HCEC 1CT (cell line): ENCODE measurements at places on chromosomes 12 and 14.

DNA sequence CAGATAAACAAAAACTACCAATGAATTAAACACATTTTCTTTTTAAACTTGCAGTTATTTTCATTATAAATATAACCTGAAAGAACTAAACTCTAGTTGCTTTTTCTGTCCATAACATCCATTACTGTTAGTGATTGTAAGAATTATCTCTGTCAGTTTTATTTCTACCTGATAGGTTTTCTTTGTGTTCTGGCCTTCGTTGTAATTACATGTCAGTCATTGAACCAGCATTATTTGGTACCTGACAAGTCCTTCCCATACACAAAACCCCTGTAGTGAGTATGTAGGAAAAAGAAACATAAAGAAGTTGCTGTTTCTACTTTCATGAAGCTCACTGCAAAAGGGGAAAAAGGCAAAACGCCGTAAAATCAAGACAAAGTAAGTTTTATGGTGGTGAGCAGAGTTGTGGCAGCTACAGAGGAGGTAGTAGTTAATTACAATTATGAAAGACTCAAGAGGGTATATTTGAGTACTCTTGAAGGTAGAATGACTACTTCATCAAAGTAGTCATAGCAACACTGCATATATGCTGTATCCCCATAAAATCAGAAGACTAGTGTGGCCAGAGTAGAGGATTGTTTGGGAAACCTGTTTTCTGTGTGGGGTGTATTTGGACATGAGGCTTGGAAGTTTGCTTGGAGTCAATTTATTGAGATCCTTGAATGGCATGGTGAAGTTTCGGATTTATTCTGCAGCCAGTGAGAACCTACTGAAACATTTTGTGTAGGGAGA, 102.8 kb downstream of the SLC5A8 start:
- no peak for DNase-seq

DNA sequence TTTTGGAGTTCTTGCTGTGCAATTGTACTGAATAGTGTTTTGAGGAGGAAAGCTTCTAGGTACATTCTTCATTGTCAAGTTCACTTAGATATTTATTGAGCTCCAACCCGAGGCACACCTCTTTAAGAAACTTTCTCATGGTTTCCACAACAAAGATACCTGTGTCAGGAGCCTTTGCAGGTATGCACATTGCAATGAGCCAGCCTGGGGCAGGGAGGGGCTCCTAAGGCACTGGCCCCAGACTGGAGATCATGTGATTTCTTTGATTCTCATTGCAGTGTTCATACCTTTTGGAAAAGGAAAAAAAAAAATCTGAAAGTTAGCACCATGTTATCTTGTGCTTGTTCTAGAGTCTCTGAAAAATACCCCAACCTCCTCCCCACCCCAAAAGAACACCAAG, 80.3 kb downstream of the PRMT8 start:
- no peak for DNase-seq

DNA sequence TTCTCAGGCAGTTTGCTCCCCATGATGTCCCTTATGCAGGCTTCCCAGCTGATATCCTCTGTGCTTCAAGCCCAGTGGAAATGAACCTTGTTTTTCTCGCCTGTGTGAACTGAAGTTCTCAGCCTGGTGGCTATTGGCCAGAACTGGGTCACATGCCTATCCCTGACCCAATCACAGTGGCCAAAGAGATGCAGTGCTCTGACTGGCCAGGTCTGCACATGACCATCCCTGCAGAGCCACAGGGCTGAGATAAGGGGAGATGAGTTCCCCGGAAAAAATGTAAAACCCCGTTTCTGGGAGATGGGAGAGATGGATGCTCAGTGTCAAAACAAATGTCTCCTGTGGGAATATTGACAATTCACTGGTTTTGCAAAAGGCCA, 34.7 kb upstream of the FZD10 start:
- no peak for DNase-seq

GRCh38 chr14:105411017-105411941, 8.3 kb upstream of the MTA1 start:
- DNase-seq, result peak; percentile 50

- DNase-seq, result no peak
These were observed 55.9 kb upstream of the TSPAN11 start for GRCh38 chr12:30870491-30871265.

DNA sequence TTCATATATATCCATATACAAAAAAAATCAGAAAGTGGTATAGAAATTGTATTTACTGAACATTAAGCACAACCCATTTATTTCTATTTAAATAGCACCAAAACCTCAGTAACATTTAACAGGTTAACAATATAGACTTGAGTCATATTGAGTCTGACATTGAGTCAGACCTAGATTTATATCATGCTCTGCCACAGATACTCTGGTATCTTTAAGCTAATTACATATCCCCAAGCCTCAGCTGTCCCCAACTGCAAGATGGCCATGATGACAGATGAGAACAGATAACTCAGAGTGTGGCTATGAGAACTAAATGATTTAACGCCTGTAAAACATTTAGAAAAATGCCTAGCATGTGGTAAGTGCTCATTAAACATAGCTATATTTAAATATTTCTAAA, 40.3 kb downstream of the IFNG start:
- DNase-seq, result no peak

GRCh38 chr14:76055330-76055729, 69.8 kb downstream of the IFT43 start:
- no peak for DNase-seq

DNA sequence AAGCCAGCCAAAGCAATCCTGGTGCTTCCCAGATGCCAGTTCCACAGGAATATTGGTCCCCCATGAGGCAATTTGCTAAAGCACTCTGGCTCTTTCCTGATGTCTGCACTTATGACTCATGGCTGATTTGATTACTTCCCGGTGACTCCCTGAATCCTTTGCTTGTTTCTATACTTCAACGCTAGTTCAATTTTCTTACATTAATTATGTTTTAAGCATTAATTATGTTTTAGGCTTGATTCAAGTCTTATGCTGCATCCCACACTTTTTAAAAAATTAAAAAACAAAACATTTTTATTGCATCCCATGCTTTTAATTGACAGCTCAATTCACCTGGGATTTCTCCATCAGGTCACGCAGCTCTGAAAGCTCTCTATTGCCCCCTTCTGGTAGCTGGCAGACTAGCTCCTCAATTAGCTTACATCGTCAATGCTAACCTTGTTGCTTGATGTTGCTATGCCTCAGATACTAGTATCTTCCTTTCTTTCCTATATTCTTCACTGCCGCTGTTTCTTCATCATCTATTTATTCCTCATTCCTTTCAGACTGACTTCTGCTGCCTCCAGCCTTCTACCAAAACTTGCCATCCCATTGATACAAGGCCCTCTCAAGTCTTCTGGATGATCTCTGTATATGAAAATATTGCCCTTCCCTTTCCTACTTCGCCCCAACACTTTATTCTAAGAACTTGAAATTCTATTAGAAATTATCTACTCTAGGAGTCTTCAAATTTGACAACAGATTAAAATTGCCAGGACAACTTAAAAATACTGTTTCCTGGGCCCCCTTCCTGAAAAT, 32.0 kb downstream of the TSHR start:
- peak; percentile 69 for DNase-seq

- DNase-seq, result peak; percentile 4
These were observed at the start of gene LRCOL1 for GRCh38 chr12:132610051-132610759. TSS of gene LRCOL1 (minus strand) at chr12:132610582. CDS start at chr12:132606251, 4,331 bp downstream.

DNA sequence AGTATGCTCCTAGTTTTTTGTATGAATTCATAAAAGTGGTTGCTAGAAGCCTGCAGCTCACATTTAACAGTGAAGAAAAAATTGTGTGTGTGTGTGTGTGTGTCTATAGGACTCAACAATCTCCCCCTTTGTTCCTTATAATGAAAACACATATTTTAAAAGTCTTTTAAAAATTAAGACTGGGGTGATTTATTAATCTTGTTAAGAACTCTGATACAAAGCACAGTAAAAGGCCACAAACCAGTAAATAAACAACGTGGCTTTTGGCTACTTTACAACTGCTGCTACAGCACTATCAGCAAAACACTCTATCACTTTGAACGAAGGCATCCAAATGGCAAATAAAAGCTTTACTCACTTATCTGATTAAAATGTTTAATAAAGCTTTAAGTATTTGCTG, 594 bp upstream of the VCPKMT start:
- peak; percentile 1 for DNase-seq

DNA sequence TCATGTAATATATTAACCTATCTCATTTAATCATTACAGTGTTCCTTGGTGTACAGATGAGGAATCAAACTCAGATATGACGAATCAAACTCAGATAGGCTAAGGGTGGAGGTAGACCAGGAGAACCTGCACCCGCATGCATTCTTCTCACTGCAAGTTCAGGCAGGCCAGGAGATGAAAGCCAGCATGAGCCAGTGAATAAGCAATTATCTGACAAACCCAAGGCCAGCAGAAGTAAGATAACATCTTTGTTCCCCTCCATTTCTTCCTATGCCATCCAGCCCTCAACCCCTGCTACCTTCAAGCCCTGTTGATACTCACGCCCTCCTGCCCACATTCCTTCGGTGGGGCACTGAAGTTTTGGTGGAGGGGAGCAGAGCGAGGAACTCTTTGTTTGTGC, 152.2 kb downstream of the ETV6 start:
- DNase-seq, result no peak

DNA sequence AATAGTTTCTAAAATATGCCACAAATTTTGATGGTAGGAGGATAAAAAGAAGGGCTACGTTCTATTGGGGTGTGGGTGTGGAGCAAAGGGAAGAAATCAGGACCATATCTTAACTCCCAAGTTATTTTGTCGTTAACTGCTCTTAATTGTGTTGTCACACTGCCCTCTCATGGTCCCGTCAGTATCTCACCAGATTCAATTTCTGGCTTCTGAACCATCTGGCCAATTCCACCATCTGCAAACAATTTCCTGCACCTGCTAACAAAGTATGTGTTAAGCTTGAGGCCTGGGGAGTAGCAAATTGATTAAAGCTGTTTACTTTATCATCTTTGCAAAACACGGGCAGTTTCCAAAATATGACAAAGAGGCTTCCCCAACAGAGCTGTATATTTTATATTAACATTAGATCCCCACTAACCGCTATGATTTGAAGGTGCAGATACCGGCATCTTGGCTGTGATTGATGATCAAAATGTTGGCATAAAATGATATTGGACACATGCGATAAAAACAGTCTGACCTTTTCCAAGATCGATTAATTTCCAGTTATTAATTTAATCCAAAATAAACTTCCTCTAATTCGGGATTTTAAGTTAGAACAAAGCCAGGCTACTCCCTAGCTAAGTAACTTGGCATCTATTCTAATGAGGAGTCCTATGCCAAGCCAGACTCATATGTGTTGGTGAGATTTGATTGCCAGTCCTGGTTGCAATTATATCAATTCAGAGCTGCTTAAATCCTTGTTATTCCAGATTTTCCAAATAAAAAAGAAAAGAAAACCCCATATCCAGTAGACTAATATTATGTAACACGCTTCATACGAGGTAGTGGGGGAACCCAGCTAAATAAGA, 6.9 kb upstream of the DNM1L start:
- DNase-seq, result peak; percentile 75

DNA sequence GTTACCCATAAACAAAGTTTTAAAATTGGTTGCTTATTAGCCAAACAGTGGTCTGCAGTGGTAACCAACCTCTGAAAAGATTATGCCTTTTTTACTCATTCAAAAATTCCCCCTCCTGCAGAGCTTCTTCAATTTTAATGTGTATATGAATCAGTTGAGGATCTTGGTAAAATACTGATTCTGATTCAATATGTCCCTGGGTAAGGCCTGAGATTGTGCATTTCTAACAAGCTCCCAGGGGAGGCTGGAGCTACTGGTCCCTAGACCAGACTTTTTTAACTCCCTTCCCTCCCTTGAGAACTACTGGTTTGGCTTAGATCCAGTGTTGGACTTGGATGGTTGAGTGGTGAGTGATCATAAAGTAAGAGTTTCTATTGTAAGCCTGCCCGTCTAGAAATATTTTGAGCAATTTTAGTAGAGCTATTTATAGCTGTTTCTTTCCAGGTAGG, 90.2 kb downstream of the FUT8 start:
- peak; percentile 70 for DNase-seq

DNA sequence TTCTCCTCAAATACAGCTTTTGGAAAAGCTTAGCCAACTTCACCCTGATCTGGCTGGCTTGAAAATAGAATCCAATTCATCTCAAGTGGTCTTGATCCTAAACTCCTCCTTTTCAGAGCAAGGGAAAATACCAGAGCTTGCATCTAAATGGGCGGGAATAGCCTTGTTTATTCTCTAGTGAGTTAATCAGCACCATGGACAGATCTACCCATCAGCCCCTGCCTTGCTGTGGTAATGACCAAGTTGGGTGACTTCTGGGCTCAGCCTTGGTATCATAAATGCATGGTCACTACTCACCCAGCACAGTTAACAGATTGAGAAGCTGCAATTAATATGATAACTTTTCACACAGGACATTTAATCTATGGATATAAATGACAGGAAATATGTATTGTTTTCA, 196.6 kb downstream of the GLT1D1 start:
- no peak for DNase-seq

DNA sequence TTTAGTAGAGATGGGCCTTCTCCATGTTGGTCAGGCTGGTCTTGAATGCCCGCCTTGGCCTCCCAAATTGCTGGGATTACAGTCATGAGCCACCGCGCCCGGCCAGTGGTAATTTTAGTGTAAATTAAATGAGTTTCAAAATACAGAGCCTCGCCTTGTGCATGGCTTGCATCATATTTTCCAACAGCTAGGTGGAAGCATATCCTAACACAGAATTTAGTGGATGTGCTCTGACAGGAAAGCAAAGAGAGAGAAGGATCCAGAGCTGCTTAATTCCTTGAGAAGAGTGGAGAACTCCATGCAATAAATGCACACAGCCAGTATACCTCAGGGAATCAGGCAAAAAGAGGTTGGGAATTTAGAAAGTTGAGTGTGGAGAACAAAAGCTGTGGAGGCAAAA, 2.5 kb downstream of the OR6C2 start:
- no peak for DNase-seq

DNA sequence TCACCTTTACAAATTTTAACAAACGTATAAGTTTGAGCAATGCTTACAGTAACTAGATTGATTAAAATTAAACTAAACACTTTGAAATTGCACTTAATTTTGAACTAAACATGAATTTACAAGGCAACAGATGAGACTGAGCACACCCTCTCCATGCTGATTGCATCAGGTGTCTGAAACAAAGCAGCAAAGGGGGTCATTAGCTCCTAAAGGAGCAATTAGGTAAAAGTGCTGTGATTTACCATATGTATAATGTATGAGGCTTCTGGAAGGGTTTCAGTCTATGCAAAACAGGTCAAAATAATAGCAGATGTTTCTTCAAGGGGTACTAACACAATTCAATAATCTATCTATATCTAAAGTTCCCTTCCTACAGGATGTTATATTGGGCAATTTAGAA, 98.8 kb upstream of the LMNTD1 start:
- no peak for DNase-seq

GRCh38 chr14:64279704-64280668, 14.2 kb downstream of the ESR2 start:
- DNase-seq, result no peak

- DNase-seq, result no peak
These were observed 2.4 kb downstream of the KIF5A start for GRCh38 chr12:57552306-57552651.

DNA sequence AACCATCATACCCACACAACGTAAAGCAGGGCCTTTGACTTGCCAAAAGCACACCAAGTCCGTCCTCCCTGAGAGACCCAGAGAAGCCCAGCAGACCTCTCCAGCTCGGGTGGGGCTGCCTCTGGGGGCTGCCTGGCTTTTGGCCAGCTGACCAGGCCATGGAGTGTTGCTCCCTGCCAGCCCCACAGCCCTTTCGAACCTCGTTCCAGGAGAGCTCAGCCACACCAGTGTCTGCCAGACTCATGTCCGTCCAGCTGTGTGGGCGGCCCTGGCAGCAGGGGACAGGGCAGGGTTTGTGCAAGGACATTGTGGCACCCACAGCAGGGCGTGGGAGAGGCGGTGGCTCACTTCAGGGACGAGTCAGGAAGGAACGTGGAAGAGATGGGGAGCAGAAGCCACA, 22.6 kb upstream of the IRF2BPL start:
- DNase-seq, result no peak

GRCh38 chr12:32536000-32536345, 136.6 kb downstream of the FGD4 start:
- DNase-seq, result peak; percentile 33
